ENCODE measurements at places on chromosomes 5 and 9.

DNA sequence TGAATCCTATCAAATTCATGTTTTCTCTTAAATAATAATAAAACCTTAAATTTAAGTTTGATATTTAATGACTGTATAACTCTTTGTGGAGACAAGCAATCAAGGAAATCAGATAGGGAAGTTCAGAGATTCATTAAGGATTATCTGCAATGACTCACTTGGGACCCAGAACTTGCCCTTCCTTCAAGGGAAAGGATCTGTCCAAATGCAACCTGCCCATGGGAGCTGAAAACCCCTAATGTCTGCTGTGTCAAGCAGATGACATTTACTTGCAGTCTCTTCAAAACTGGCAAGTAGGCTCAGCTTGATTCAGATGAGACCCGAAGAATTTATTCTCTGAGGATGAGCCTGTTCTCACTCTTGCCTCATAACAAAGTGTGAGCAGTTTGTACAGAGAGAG is 1577.6 kb downstream of the EFNA5 start:
- DNase-seq, result no peak

GRCh38 chr9:113807173-113808061 is 68.7 kb upstream of the ZNF618 start:
- DNase-seq, result no peak

- no peak for DNase-seq
These were observed 304.3 kb downstream of the ARHGAP26 start for GRCh38 chr5:143074414-143074996.

DNA sequence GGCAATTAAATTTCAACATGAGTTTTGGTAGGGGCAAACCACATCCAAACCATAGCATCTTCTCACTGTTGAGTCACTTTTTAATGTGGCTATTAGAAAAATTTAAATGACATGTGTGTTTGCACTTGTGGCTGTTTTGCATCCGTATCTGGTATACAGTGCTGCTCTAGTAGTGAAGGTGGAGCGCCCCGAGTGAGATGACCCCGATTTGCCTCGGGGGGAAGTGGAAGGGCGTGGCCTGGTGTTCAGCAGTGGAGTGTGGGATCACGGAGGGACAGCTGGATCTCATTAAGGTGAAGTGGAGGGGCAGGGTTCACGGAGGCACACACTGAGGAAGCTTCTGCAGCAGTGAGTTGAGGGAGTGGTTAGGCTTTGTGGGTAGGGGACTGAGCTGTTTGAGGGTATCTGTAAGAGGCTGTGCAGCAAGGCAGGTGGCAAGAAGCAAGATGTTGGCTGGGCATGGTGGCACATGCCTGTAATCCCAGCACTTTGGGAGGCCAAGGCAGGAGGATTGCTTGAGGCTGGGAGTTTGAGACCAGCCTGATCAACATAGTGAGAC is 6.2 kb upstream of the GMCL2 start:
- no peak for DNase-seq

DNA sequence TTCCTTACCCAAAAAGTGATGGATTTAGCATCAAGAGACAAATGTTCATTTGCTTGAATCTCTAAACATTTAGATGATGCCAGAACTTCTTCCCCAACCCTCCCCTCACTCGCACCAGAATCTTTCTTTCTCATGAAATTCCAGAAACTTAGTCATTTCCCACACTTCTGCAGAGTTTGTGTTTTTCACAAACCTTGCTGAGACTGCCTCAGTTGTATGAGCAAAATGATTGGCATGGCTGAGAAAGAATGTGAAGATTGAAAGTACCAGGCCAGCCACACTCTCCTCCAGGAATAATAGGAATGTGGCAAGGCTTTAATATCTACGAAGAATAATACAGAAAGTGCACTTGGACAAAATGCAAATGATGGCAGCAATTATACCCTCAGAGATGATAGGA is 428.3 kb upstream of the CDH6 start:
- no peak for DNase-seq

DNA sequence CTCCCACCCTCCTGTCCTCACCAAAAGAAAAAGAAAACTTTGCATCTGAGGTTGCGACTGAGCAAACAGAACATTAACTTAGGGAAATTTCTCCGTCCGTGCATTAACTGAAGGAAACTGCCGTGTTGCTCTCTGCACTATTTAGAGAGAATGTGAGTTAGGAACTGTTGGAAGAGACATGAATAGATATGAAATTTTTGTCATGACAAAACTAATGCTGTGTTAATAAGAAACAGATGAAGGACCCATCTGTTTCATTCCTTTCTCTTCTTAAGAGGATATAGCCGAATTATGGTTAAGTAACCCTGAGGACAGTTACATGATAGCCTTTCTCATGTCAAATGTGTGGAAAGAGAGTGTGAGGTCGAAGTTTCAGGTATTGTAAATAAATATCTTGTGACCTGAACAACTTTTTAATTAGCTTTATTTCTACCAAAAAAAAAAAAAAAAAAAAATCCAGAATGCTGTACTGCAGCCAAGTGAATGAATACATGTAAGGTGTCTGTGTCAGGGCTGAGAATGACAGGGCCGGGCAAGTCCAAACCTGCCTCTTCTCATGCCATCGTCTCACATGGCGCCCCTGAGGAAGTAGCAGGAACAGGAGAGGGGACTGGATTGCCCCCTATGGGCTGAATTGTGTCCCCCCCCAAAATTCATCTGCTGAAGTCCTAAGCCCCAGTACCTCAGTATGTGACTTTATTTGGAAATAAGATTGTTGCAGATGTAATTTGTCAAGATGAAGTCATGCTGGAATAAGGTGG is 35.6 kb upstream of the ANKRD33B start:
- no peak for DNase-seq

DNA sequence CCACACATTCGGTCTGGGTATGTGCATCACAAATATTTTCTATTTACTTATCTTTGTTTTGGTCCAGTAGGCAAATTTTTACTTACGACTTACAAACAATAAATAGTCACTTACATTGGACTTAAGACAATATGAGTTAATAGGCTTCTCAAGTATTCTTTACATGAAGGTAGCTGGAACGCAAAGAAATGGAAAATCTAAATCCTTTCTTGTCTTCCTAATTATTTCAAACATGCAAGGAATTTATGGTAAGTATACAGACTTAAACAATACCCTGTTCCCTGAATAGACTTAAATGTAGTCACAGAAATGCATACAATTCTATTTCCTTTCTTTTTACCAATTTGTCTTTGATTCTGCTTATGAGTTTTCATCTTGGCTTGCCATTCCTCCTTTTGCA is 262.6 kb upstream of the EFNA5 start:
- DNase-seq, result no peak

DNA sequence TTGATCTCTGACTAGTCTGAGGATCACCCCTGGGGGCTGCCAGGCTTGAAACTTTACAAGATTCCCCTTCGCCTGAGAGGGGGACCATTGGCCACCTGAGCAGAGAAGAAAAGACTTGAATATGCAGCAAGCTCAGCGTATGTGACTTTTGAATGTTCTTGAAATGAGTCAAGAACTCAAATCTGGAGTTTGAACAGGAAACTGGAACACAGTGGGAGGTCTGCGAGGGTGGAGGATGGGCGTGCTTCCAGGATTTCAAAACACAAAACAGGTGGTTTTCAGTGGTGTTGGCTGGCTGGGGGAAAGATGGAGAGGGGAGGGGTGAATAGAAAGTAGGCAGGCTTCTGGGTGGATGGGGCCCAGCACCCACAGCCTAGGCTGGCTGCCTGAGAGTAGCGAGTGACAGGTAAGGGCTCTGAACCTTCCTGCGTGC is 40.6 kb downstream of the TMEM174 start:
- no peak for DNase-seq

DNA sequence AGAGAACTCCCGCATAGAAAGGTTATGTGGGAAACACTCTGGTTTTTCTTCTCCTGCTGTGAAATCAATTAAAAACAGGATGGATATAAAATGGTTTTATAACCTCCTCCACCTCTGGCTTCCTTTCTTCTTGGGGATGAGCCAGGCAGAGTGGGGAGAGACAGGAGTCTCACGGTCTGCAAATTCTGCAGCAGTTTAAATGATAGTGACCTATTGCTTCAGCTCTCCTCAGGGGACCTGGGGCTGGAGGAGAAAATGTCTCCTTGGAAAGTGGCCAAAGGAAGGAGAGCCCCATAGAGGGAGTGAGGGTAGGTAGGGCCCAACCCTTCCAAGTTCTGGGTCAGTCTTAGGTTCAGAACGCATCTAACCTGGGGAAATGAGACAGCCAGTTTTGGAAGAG is 118.8 kb downstream of the MTX3 start:
- DNase-seq, result no peak

DNA sequence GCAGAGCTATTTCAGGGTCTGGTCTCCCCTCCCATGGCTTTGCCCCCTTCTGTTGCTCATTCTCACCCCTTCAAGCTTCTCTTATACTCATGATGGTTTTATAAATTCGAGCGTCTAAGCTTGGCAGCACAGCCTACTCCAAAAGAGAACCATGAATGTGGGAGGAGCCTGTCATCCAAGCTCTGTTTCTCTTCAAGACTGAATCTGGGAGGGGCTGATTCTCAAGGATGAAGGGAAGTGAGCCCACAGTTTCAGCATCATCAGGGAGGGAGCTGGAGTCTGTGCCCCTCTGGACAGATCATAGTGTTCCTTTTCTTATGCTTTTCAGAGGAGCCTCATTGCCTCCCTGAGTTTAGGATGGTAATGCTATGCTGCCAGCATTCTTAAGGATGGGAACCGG is 168.6 kb downstream of the CFAP90 start:
- DNase-seq, result no peak

GRCh38 chr5:103354446-103354845 is 95.9 kb downstream of the MACIR start:
- DNase-seq, result no peak

GRCh38 chr9:136386018-136386417 is 12.5 kb upstream of the CARD9 start:
- no peak for DNase-seq

DNA sequence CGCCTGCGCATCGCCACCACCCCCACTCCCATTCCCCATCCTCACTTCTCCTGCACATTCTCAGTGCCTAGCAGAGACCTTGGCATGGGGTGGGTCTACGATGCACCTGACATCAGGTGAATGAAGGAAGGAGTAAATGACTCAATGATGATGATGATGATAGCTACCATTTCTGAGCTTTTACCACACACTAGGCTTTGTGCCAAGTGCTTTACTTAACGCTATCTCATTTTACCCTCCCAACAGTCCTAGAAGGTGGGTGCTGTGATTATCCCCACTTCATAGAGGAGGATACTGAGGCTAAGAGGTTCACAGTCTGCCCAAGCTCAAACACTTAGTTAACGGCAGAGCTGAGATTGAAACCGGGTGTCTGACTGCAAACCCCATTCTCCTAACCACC is 27.1 kb downstream of the CAMK2A start:
- DNase-seq, result peak; percentile 22

GRCh38 chr9:26955222-26955903 is 849 bp upstream of the IFT74 start:
- DNase-seq, result no peak

DNA sequence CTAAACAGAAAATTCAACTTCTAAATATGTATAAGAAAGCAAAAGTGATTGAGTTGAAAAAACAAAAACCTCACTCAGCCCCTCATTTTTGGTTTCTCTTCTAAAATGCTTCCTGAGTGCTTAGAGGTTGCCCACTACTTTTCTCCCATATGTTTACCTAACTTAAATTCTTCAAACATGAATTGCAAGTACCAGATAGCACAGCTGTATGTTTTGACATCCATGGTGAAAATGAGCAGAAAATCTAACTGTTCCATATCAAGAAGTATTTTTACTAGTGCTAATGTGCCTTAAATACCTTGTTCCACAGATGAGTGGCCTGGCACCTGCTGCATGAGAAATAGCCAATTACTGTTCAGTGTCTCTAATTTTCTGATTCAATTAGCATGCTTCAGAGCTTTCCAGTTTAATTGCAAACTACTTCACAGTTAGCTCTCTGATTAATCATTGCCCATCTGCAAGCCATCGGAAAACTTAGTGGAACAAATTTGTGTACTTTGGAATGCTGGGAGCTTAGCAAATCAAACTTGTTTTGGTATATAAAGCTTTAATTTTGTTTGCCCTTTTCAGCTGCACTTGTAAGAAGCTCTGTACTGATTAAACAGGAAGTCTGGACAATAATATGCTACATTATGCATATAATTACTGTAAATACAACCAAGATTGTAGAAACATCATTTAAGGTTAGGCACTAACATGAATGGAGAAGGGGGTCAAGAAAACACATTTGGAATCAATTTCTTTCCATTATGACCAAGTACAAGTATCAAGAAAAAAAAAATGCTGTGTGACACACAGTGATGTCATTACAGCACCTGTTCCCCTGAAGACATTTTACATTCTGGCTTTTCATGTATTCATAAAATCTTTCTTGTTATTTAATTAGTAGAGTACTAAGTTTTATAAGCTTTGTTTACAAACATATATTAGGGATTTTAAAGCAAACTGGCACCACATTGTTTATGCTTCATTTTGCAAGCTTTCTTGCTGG is 65.6 kb downstream of the POU5F2 start:
- DNase-seq, result no peak

All from aorta (tissue), 5 donors.